ENCODE measurements at places on chromosomes 7 and 10. TPM values are rescaled to one million over a fixed set of nuclear protein-coding genes. Genes with fewer than 3 reads are reported as not detected.

DNA sequence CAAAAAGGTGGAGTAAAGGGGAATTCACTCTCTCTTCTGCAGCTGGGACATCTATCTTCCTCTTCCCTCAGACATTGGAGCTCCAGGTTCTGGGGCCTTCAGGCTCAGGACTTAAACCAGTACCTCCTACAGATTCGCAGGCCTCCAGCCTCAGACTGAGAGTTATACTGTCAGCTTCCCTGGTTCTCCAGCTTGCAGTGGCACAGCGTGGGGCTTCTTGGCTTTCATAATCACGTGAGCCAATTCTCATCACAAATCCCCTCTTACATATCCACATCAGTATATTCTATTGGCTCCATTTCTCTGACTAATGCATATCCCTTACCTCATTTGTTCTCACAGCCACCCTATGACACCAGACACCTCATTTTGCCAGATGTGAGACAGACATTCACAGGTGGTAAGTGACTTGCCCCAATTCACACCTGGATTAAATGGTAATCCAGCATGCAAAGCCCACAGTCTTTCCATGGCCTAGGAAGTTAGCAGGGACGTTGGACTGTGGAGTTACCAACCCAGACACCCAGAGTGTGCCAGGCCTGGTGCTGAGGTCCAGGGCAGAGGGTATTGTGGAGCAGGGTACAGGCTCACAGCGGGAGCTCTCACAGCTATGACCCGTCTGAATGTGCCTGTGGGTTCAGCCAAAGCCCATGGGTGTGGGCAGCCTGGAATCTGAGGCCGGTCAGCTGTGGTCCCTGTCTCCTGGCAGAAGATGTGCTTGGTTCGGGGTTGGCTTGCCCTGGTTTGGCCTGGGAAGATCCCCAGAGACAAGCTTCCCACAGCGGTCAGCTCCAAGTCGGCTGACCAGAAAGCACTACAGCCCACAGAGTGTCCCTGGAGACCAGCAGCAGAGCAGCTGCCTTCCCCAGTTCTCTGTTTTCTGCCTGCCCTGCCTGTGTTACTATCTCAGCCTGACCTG lies 18.4 kb upstream of the ZCCHC24 start:
- DNase-seq = no peak

GRCh38 chr7:816300-816750 lies 16.0 kb upstream of the SUN1 start:
- peak; percentile 94 for DNase-seq

- DNase-seq = no peak
These were observed 51.9 kb downstream of the DDC start for GRCh38 chr7:50513166-50513871.

Gene EZH2
- polyA plus RNA-seq = 35.2 TPM

DNA sequence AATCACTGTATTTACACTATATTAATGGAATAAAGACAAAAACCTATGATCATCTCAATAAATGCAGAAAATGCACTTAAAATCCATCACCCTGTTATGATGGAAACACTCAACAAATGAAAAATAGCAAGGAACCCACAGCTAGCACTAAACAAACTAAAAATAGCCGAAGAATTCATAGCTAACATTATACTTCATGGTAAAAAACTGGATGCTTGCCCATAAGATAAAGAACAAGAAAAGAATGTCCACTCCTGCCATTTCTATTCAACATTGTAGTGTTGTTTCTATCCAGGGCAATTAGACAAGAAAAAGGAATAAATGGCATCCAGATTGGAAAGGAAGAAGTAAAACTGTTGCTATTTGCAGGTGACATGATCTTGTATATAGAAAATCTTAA lies 142.1 kb downstream of the STK31 start:
- no peak for DNase-seq

DNA sequence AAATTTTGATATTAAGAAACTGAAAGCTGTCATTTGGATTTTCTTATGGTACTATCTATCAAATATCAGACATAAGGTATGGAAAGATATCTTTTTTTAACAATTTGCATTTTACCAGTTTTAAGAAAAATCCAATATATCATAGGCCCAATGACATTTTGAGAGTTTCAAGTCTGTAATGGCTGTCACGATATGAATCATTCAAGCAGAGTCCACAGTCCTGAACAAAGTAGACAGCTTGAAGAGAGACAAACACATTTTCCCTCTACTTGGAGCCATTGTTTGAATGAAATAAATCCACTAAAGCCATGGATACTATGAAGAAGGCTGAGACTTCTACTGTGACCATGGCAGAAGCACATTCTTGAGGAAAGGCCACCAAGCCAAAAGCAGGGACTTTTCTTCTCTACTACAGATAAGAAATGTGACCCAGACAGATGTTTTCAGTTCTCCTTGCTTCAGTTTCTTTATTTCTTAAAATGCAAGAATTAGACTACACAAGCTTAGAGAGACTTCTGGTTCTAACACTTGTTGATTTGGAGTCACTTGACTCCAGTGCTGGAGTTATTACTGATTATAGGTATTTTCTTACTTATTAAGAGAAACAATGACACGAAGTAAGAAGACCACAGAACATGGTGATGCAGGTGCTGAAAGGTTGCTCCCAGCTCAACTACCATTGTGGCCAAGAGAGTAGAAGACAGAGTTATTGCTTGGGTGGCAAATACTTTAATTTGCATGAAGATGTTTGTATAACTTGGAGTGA lies 429.1 kb downstream of the KIF20B start:
- DNase-seq = no peak

DNA sequence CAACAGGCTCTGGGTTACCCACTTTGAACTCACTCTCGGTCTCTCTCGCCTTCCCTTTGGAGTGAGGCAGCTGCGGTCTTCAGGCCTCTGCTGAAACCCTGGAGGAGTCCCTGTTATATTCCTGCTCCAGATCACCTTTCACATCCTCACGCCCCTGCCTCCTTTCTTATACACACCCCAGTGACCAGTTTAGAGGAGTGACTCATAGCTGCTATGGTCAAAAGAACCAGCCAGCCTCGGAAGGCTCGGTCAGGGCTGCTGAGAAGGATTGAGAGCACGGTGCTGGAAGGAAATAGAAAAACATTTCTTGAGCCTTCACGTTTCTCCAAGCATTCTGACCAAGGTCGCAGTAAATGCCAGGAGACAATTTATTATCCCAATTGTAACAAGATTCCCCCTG lies 28.3 kb upstream of the SVOPL start:
- DNase-seq = no peak

Gene CYP2C19
- polyA plus RNA-seq = not detected

- DNase-seq = no peak
These were observed 218.2 kb upstream of the KMT2E start for GRCh38 chr7:104795616-104796398.

Gene PPP1R9A
- polyA plus RNA-seq = 32.3 TPM

DNA sequence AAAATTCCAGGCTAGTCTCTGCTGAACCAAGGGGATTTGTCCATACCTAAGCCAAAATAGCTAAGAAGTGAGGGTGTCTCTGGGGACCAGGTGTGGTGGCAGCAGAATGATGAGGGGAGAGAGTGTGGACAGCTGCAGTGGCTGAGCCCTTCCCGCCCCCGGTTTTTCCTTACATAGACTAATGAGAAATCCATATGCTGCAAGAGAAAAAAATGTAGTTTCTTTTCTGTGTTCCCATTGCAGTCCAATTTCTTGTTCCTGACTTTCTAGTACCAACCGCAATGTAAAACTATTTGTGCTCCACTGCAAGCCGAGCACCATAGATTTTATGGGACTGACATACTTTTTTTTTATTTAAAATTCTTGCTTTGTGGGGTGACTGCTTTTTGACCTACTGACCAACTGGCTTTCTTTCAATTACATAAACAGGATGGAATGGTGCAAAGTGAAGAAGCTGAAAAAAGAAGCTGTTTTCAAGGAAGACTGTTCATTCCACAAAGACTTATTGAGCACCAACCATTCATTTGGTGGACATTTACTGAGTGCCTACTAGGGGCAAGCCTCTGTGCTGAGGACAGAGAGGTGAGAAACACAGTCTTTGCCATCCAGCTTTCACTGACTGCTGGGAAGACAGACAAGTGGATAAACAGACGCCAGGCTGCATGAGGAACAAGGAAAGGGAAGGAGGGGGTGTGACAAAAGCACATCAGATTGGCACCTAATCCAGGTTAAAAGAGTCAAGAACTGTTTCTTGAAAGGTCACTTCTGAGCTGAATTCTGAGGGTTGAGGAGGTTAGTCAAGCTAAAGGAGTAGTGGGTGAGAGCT lies 9.8 kb downstream of the CEP41 start:
- DNase-seq = peak; percentile 58

Gene PNPLA8
- 47.3 TPM for polyA plus RNA-seq

GRCh38 chr10:16470747-16471146 lies 33.9 kb downstream of the PTER start:
- no peak for DNase-seq

GRCh38 chr10:79142522-79143309 lies 74.0 kb downstream of the ZMIZ1 start:
- DNase-seq = no peak

Gene MRLN
- not detected for polyA plus RNA-seq

DNA sequence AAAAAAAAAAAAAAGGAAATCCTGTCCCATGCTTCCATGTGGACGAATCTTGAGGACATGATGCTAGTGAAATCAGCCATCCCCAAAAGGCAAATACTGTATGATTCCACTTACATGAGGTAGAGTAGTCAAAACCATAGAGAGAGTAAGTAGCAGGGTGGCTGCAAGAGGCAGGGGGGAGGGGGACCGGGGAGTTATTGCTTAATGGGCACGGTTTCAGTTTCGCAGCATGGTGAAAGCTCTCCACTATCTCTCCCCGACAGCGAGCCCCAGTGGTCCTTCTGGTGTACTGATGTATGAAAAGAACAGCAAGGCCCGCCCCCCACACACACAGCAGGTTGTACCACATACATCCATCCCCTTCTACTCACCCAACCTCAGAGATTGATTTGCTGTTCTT lies 32.8 kb downstream of the NOD1 start:
- no peak for DNase-seq

DNA sequence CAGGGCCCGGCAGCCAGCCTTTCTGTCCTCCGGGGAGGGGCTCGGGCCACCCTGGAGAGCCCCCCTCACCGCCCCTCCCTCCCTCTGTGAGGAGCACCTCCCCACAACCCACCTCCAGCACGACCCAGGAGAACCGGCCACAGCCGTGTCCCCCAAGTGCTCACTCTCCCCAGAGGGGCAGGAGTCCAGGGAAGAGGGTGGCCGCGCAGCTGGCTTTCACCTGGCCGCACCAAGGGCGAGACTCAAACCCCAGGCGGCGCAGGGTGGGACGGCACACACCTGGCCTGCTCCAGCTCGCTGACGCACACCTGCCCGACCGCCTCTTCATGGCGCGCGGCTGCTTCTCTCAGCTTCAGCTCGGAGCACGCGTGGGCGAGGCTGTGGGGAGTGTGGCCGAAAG lies 73.4 kb downstream of the CFAP46 start:
- DNase-seq = no peak

- no peak for DNase-seq
These were observed 107.2 kb upstream of the LYZL2 start for GRCh38 chr10:30736685-30737232.

DNA sequence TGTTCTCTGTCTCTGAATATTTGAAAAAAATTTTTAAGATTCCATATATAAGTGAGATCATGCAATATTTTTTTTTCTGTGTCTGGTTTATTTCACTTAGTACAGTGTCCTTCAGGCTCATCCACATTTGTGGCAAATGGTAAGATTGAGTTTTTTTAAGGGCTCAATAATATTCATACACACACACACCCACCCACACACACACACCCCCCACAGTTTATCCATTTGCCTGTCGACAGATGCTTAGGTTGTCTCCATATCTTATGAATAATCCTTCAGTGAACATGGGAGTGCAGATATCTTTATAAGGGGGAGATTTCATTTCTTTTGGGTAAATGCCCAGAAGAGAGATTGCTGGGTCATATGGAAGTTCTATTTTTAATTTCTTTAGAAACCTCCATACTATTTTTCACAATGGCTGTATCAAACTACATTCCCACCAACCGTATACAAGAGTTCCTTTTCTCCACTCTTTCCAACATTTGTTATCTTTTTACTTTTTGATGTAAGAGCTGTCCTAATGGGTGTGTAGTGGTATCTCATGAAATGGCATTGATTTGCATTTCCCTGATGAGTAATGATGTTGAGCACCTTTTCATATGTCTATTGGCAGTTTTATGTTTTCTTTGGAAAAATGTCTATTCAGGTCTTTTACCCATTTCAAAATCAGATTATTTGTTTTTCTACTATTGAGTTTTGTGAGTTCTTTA lies 35.0 kb downstream of the AUTS2 start:
- DNase-seq = no peak

DNA sequence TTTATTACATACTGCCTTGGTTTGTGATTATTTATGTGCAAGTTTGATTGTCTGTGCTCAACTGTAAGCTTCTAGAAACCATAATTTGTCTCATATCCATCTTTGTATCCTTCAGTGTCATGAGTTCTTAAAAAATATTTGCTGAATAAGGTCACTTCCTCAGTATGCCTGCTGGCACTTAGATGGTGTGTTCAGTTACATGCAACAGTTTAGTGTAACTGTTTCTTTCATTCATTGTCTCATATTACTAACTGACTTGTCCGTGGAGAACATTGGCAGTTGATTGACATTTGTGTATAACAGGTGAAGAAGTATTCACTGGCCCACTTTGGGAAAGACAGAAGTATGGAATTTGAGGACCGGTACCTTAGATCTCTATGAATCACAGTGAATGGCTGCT lies 236.9 kb downstream of the PRKG1 start:
- no peak for DNase-seq

Gene LDB3
- polyA plus RNA-seq = 0.72 TPM

DNA sequence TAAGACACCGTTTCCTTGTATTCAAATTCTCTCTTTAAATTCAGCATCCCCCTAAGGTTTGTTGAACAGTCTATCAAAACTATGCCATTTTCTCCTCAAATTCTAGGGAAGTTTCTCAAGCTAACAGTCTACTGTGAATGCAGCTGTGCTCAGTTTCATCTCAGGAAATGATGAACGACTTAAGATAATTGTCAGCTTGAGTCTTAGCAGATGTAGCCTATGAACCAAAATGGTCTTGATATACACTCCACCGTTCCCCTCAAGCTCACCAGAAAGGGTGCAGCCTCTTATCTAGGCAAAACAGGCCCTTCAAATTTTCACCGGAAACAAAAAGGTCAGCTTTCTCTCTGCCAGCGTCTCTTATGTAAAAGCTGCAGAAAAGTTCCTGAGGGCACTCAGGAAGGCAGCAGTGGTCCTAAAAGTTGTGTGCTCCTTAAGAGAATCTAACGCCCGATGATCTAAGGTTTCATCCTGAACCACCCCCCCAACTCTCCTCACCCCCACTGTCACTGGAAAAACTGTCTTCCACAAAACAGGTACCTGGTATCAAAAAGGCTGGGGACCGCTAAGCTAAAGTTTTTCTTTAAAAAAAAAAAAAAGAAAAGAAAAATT lies 2.1 kb downstream of the DNAJC9 start:
- no peak for DNase-seq

Gene RPEL1
- polyA plus RNA-seq = 0.11 TPM

DNA sequence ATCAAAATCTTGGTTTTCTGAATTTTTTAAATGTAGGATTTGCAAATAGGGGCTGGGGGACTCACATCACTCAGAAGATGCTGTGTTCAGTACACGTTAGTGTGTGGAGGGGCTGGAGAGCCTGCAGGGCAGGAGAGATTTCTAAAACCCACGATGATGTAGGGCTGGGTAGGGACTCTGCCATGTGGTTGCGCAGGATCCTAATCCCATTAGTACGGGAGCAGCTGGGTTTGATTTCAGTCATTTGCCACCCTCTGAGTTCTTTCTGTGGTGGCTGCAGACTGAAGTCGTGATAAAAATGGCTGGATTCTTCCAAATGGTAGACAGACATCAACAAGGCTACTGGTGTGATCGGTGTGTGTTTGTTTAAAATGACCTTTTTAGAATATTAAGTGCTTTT lies 14.2 kb upstream of the GET4 start:
- DNase-seq = no peak
